ENCODE measurements at places on chromosomes 5 and 9. TPM values are rescaled to one million over a fixed set of nuclear protein-coding genes. Genes with fewer than 3 reads are reported as not detected.

DNA sequence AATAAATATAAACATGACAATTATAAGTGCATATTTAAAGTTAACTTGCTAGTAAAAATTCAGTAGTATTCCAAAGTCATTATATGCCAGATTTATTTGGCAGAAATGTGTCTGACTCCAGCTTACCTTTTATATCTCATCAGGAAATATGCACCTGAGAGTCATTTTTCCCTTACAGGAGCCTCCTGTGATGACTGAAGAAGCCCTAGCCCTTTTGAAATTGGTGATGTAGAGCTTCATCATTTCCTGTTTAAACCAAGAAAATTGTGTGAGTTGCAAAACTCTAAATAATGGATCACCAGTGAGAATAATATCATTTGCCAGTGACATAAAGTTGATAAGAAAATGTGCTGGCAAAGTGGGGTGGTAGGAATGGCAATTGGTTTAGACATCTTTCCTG, 42.1 kb upstream of the CTNND2 start:
- no peak for DNase-seq

Gene C9orf153
- total RNA-seq, result not detected

Gene FBN2
- 254 TPM for total RNA-seq

- peak; percentile 87 for DNase-seq
These were observed 9.3 kb downstream of the STOM start for GRCh38 chr9:121360601-121361374.

Gene DAB2
- total RNA-seq, result 192 TPM

Gene PCA3
- total RNA-seq, result not detected

Gene SLC38A9
- 16.0 TPM for total RNA-seq

- no peak for DNase-seq
These were observed 1231.1 kb upstream of the ACO1 start for GRCh38 chr9:31153250-31153840.

DNA sequence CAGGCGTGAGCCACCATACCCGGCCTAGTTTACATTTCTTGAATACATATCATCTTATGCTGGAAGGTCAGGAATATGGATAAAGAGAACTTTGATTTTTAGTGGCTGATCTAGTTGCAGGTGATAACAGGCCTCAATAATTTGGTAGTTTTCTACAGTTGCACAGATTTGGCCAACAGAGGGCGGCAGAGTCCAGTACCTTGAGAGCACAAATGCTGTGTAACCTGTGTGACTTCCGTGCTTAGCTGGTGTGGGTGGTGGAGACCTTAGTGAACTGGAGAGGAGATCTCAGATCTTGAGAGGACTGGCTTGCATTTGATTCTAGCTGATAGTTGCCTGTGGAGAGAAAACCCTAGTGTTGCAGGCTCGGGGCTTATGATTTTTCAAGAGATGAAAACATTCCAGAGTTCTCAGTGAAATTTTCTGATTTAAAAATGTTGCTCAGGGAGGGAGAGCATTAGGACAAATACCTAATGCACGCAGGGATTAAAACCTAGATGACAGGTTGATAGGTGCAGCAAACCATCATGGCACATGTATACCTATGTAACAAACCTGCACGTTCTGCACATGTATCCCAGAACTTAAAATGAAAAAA, 17.4 kb upstream of the GPR151 start:
- DNase-seq, result peak; percentile 51

Gene SPINK13
- not detected for total RNA-seq

Measured in HFFc6 (cell line).